Cardiac muscle cell (in vitro differentiated cells and primary cell): ENCODE measurements at places on chromosomes 6 and 20. TPM values are rescaled to one million over a fixed set of nuclear protein-coding genes. Genes with fewer than 3 reads are reported as not detected.

GRCh38 chr20:21096321-21097043, 9.7 kb downstream of the LINC00237 start:
- peaks cover 56% of the 10 kb centered on the region for H3K27me3 ChIP-seq
- DNase-seq, result peak; percentile 24
- no peaks in the 10 kb centered on the region for H3K36me3 ChIP-seq
- H3K27ac ChIP-seq, result no peak overlapping the region

DNA sequence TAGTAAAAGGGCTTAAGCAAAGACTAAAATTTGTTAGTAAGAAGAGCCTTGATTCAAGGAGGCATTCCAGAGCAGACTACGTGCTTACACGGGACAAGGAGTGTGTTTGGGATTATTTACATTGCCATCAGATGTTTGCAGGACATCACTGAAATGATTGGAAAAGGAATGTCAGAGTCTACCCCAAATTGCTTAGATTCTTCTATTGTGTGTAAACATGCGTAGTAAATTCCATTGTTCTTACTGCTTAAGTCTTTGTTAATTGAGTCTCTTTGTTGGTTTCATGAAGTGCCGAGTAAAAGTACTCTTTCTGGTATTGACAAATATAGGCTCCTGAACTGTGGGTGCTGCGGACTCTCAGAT, 60.5 kb downstream of the CD83 start:
- H3K4me3 ChIP-seq, result no peak overlapping the region
- H3K36me3 ChIP-seq, result no peaks in the 10 kb centered on the region
- no peaks in the 10 kb centered on the region for H3K4me1 ChIP-seq
- no peaks in the 10 kb centered on the region for H3K27me3 ChIP-seq
- DNase-seq, result no peak
- no peak overlapping the region for H3K27ac ChIP-seq

DNA sequence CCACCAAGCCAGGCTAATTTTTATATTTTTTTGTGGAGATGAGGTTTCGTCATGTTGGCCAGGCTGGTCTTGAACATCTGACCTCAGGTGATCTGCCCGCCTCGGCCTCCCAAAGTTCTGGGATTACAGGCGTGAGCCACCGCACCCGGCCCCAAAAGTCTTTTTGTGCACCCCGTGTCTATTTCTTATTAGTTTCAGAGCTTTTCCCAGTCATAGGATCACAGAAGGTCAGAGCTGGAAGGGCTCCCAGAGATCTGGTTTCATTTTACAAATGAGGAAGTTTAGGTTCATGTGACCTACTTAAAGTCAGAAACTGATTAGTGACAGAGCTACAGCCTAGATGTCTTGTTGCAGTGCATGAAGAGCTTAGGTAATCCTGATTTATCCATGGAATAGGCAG, 1.6 kb upstream of the OGFRL1 start:
- H3K36me3 ChIP-seq, result no peaks in the 10 kb centered on the region
- no peak overlapping the region for H3K27ac ChIP-seq
- no peak for DNase-seq
- no peak overlapping the region for H3K4me3 ChIP-seq
- H3K27me3 ChIP-seq, result no peaks in the 10 kb centered on the region
- H3K4me1 ChIP-seq, result peaks cover 3% of the 10 kb centered on the region

GRCh38 chr20:19756761-19757486, 1.1 kb upstream of the RIN2 start:
- no peaks in the 10 kb centered on the region for H3K27me3 ChIP-seq
- no peaks in the 10 kb centered on the region for H3K36me3 ChIP-seq
- H3K27ac ChIP-seq, result peak overlapping the region; percentile 95
- no peak for DNase-seq

GRCh38 chr6:2630359-2630758, 120.4 kb downstream of the MYLK4 start:
- no peak overlapping the region for H3K4me3 ChIP-seq
- no peak overlapping the region for H3K27ac ChIP-seq
- peak; percentile 93 for DNase-seq
- peaks cover 5% of the 10 kb centered on the region for H3K4me1 ChIP-seq
- H3K27me3 ChIP-seq, result no peaks in the 10 kb centered on the region
- H3K36me3 ChIP-seq, result no peaks in the 10 kb centered on the region

DNA sequence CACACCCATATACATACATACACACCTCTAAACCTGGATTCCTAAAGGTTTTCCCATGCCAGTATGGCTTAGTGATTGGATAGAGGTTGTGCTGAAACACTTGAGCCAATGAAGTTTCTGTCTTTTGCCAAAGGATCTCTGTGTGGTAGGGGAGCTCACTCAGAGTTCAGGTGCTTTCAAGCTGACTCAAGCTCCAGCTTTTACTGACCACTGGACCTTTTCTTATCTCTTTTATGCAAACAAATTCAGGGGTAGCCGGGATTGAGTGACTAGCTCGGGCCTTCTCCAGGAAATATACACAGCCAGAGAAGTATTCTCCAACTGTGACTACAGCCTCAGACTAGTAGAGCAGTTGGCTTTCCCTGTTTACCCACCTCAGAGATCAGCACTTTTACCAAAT, 21.5 kb upstream of the DSE start:
- H3K27ac ChIP-seq, result no peak overlapping the region
- no peaks in the 10 kb centered on the region for H3K27me3 ChIP-seq
- H3K36me3 ChIP-seq, result no peaks in the 10 kb centered on the region

- peaks cover 3% of the 10 kb centered on the region for H3K4me1 ChIP-seq
- DNase-seq, result peak; percentile 16
- no peaks in the 10 kb centered on the region for H3K27me3 ChIP-seq
- peak overlapping the region; percentile 50 for H3K4me3 ChIP-seq
Measured at GRCh38 chr6:114342086-114342825, 567 bp downstream of the HS3ST5 start.

DNA sequence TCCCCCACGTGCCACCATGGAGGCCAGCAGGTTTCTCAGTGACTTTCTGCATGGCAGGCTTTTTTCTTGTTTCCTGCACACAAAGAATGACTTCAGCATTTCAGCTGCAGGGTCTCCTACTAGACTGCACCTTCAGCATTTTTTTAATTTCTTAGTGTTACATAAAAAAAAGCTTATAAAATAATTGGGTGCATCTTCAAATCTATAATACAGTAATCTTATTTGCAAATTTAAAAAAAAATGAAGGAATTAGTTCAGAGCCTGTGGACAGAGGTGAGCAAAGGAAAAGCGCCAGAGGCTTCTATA, 57.6 kb downstream of the FAM50B start:
- no peak for DNase-seq
- no peak overlapping the region for H3K4me3 ChIP-seq
- no peaks in the 10 kb centered on the region for H3K36me3 ChIP-seq
- no peak overlapping the region for H3K27ac ChIP-seq

- H3K36me3 ChIP-seq, result no peaks in the 10 kb centered on the region
- H3K27ac ChIP-seq, result peak overlapping the region; percentile 7
- H3K4me1 ChIP-seq, result peaks cover 62% of the 10 kb centered on the region
- no peak overlapping the region for H3K4me3 ChIP-seq
- H3K27me3 ChIP-seq, result no peaks in the 10 kb centered on the region
Measured at GRCh38 chr6:25303254-25303653, 24.1 kb downstream of the CARMIL1 start.

- no peak for DNase-seq
- no peak overlapping the region for H3K4me3 ChIP-seq
- peaks cover 14% of the 10 kb centered on the region for H3K4me1 ChIP-seq
- H3K27me3 ChIP-seq, result no peaks in the 10 kb centered on the region
Measured at GRCh38 chr6:145816392-145816791, 1.8 kb upstream of the FBXO30 start.

The NINL gene
- 35.8 and 61.3 TPM in 2 replicates for total RNA-seq

The GRM1 gene
- 0.42 and 0.54 TPM in 2 replicates for total RNA-seq

The TMEM244 gene
- not detected in 2 replicates for total RNA-seq

The JPH2 gene
- total RNA-seq, result 154 and 205 TPM in 2 replicates

The LY6G6C gene
- total RNA-seq, result not detected in 2 replicates

The GRM4 gene
- 0.25 and 0.42 TPM in 2 replicates for total RNA-seq

The RRAGD gene
- total RNA-seq, result 32.4 and 33.2 TPM in 2 replicates

The PNLDC1 gene
- 0.09 TPM in 1 of 2 replicates, not detected in the other for total RNA-seq

The ENPP3 gene
- total RNA-seq, result 0.09 and 0.39 TPM in 2 replicates

The CLVS2 gene
- 0.03 and 0.04 TPM in 2 replicates for total RNA-seq
